ENCODE measurements at places on chromosomes 12 and 14.

- DNase-seq, result no peak
Observed at GRCh38 chr14:101758913-101759593, 2.5 kb upstream of the PPP2R5C start.

DNA sequence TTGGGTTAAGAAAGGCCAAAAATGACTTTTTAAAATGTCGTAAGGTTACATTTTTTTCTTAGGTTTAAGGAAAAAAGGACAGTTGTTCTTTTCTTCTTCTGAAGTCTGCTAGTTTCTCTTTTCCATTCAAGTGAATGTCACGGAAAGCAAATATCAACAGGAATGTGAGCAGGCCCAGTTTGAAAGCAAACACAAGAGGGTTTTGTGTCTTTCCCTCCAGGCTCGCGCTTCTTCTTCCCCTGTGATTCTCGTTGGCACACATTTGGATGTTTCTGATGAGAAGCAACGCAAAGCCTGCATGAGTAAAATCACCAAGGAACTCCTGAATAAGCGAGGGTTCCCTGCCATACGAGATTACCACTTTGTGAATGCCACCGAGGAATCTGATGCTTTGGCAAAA is 85.4 kb downstream of the LRRK2 start:
- DNase-seq, result no peak

- DNase-seq, result no peak
Observed at GRCh38 chr14:93005135-93005813, 82.3 kb downstream of the CHGA start.

DNA sequence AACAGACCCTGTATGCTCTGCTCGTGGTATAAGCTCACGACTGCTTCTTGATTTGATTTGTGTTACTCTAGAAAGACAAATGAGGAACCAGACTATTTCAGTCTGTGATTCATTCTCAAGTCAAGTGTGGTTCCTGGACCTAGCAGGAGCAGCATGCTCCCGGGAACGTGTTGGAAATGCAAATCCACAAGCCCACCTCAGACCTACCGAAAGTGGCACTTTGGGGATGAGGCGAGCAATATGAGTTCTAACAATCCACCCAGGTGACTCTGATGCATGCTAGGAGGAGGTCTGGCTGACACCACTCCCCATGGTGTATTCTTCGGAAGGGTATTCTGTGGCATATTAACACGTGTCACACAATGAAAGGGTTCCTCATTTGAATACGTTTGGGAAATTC is 59.5 kb upstream of the TMX1 start:
- DNase-seq, result no peak

- no peak for DNase-seq
Observed at GRCh38 chr12:128068211-128068610, 198.8 kb upstream of the TMEM132C start.

GRCh38 chr14:85583380-85583779 is 53.4 kb downstream of the FLRT2 start:
- no peak for DNase-seq

DNA sequence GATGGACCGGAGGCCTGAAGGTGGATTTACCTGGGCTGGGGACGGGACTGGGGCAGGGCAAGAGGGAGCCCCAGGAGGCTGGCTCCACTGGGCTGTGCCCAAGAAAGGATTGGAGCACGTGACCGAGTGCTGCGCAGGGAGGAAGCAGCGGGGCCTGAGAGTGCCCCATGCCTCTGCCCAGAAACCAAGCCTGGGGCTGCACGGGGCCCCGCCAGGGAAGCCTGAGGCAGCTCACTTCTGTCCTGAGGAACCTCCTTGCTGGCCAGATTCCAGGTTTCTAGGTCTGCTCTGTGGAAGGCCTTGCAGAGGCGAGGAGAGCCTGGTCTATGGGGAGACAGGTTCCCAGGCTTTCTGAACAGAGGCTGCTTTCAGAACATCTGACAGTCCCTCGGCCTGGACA is 10.4 kb downstream of the NGB start:
- DNase-seq, result no peak

DNA sequence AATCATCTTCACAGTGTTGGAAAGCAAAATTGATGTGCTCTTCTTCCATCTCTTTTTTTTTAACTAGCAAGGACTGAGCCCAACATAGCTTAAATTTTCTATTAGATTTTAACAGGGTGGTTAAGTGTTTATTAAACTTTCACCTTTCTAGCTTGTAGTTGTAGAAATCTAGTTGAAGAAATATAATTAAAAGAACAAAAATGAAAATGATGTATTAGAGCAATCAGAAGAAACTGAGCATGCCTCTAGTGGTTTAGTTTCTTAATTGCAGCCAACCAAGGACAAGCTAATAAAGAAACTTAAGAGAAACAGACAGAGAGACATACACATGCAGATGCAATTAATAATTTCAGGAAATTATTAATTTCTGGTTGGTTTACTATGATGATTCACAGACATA is 673.0 kb upstream of the LMO3 start:
- DNase-seq, result no peak
